ENCODE measurements at places on chromosomes 13 and 19.

GRCh38 chr19:4391306-4391693 lies 9.0 kb downstream of the SH3GL1 start:
- no peak for DNase-seq

- peak; percentile 58 for DNase-seq
Observed at GRCh38 chr13:32737111-32737571, 150.9 kb downstream of the PDS5B start.

DNA sequence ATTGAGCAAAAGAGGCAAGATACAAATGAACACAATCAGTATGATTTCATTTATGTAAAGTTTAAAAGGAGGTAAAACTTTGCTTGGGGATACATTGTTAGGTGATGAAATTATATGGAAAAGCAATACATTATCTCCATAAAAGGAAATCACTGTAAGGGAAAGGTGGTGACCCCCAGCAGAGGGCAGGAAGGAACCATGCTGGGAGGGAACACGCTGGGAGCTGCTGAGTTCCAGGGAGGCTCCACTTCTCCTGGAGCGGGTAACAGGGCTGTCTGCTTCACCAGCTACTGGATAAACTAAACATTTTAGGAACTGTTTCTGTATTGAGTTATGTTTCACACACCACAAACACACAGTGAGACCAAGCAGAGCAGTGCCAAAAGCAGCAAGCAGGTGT lies 91.2 kb downstream of the KATNAL1 start:
- DNase-seq: no peak

GRCh38 chr19:41421314-41421713 lies 5.9 kb downstream of the B3GNT8 start:
- no peak for DNase-seq

- peak; percentile 92 for DNase-seq
Observed at GRCh38 chr19:47186446-47187334, 44.3 kb downstream of the BBC3 start.

DNA sequence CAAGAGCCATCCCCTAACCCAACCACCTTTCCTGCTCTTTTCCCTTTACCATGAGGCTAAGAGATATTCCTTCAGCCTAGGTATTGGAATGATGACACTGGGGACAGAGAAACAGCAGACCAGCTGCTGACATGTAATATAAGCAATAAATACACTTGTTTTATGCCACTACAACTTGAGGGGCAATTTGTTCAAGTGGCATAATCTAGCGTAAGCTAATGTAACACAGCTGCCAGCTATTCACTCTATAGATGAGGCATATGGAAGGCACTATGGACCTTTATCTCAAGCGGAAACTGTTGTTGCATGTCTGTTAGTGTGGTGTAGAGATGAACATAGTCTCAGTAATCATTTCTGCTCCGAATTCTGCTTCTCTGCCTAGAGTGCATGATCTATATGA lies 111.1 kb downstream of the STARD13 start:
- DNase-seq: no peak

GRCh38 chr13:73715911-73716510 lies 418.2 kb downstream of the KLF12 start:
- no peak for DNase-seq

DNA sequence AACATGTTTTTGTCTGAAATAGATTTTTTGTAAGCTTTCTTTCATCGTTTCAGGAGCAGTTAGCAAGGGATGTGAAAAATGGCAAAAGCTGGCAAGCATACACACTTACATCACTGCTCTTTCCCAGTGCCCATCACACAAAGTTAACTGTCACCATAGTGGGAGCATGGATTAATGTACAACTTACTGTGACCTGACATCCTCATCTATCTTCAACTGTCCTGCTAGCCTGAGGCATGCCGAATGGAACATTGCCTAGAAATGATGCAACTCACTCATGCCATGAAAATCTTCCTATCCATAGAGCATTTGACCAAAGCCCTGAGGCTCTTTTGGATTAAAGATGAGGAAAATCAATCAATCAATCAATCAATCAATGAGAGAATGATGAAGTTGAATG lies 491.7 kb upstream of the SLC10A2 start:
- no peak for DNase-seq

DNA sequence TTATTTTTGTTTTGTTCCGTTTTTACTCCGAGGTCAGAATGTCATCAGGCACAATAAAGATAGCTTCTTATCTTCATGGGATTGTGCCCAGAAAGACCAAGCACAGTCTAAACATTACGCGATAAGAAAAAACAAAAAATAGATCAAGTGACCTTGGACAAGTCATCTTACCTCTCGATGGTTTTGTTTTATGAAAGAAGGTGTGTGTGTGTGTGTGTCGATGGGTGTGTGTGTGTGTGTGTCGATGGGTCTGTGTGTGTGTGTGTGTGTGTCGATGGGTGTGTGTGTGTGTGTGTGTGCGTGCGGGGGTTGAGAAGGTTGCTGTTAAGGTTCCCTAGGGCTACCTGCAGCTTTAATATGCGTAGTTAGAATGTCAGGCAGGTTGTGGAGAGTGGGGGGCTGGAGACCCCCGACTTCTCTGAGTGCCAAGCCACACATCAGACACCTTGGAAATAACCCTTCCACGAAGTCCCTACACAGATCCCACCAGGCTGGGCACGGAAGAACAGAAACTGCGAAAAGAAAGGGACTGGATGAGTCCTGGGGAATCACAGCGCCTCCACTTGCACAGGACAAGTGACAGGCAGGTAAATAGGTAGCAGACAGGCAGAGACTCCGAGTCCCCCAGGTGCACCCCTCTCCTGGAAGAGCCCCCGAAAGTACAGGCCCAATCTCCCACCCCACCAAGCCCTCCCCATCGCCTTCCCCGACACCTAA lies 458 bp upstream of the ATP8A2 start:
- no peak for DNase-seq

DNA sequence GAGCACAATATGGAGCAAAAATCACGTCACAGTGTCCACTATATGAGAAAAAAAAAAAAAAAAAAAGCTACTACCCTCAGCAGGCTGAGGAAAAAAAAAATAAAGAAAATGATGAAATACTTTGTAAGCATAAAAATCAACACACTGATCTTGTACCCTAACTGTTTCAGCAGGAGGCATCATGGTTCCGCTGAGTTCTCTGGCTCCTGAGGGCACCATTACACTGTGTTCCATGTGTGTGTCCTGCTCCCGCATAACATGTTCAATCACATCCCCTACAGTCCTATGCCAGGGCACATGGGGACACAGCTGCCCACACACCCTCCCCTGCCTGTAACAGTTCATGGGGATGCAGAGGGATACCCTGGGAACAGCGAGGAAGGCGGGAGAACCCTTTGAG lies 33.5 kb downstream of the DOCK9 start:
- no peak for DNase-seq

GRCh38 chr13:59673286-59673685 lies 490.4 kb downstream of the DIAPH3 start:
- DNase-seq: no peak

- DNase-seq: no peak
Observed at GRCh38 chr13:66553391-66553790, 676.7 kb downstream of the PCDH9 start.

DNA sequence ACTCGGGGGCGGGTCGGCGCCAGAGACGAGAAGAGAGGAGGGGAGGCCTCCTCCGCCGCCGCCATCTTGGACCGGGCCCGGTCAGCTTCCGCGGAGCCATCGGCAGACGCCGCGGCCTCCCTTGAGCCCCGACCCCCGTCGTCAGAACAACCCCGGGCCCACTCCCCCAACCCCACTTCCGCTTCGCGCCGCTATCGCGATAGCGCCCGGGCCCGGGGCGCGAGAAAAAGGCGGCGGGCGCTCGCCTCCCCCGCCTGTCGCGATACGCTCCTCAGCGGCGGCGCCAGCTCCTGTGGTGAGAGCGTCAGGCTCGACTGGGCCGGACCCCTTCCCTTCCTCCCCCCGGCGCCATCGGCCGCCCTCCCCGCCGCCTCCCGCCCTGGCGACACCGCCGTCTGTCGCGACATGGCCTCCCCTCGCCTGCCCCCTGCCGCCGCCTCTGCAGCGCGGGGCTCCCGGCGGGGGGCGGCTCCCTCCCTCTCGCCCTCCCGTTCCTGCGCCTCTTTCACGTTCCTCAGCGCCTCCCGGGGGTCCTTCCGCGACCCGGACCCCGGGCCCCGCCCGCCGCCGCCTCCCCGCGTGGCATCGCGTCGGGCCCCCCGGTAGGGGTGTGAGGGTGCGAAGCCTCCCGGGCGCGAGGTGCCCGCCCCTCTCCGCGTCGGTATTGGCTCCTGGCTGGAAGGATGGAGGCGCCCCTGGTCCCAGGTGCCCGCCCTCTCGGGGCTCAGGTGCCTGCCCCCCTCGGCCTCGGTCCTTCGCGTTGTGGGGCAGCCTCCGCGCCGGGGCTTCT lies at the start of gene CNOT3:
Gene CNOT3, plus strand, starts transcription at position 64 of the 790 bp plus-strand sequence. CDS start 5,217 bp downstream, outside the sequence.
- peak; percentile 55 for DNase-seq

DNA sequence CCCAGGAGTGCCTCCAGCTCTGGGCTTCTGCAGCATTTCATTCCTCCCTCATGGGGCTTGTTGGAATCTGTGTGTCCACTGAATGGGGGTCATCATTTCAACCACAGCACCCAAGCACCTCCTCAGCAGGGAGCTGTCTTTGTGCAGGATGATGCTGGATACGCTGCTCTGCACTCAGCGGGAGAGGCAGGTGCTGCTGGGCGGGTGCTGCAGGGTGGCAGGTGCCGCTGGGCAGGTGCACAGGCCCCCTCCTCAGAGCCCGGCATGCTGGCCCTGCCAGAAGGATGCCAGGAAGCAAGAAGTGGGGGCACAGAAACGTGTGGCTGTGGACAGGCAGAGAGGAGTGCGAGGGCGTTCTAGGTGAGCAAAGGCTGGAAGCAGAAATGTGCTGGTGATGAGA lies 121.8 kb upstream of the VSTM2B start:
- DNase-seq: no peak

- DNase-seq: no peak
Observed at GRCh38 chr13:112450904-112451240, 74.7 kb downstream of the SPACA7 start.
